ENCODE measurements at places on chromosomes 2 and 18. TPM values are rescaled to one million over a fixed set of nuclear protein-coding genes. Genes with fewer than 3 reads are reported as not detected.

ACTR2 gene
- polyA plus RNA-seq: 385 TPM

UGT1A5 gene
- polyA plus RNA-seq: not detected

WDR54 gene
- polyA plus RNA-seq: 51.1 TPM

TTC39C gene
- 25.7 TPM for polyA plus RNA-seq

ADI1 gene
- 39.9 TPM for polyA plus RNA-seq

NAT8 gene
- not detected for polyA plus RNA-seq

COLEC12 gene
- polyA plus RNA-seq: not detected

KCTD1 gene
- polyA plus RNA-seq: not detected

SERPINB7 gene
- not detected for polyA plus RNA-seq

POTEE gene
- not detected for polyA plus RNA-seq

All from naive B cell (primary cell).